ENCODE measurements at places on chromosomes 7 and 10. TPM values are rescaled to one million over a fixed set of nuclear protein-coding genes. Genes with fewer than 3 reads are reported as not detected.

Gene NKX2-3
- total RNA-seq, result 0.06 TPM

Gene PTER
- total RNA-seq, result 11.9 TPM

Gene RBP3
- total RNA-seq, result not detected

Gene ENKUR
- 0.43 TPM for total RNA-seq

Gene AKR1C2
- total RNA-seq, result 3,442 TPM

Gene LLCFC1
- total RNA-seq, result not detected

Gene TLL2
- total RNA-seq, result 0.10 TPM

Gene TNRC18
- total RNA-seq, result 39.4 TPM

Gene TBX20
- 3.2 TPM for total RNA-seq

Gene TCERG1L
- not detected for total RNA-seq

Gene MAGI2
- 0.45 TPM for total RNA-seq

Gene GCC1
- 15.7 TPM for total RNA-seq

Gene REEP3
- 13.4 TPM for total RNA-seq

Gene GPR15LG
- not detected for total RNA-seq

Gene UTF1
- not detected for total RNA-seq

Gene LCOR
- total RNA-seq, result 8.1 TPM

Gene WNT8B
- 0.07 TPM for total RNA-seq

Gene NANOS1
- 2.8 TPM for total RNA-seq

Gene VWA2
- total RNA-seq, result not detected
